ENCODE measurements at places on chromosomes 7 and 10. TPM values are rescaled to one million over a fixed set of nuclear protein-coding genes. Genes with fewer than 3 reads are reported as not detected.

The PTN gene
- 20.8 TPM for total RNA-seq

The MYH16 gene
- total RNA-seq: not detected

The AASS gene
- total RNA-seq: 33.1 TPM

The UPK3B gene
- total RNA-seq: 1.7 TPM

The TMEM184A gene
- 7.7 TPM for total RNA-seq

The GPR85 gene
- 1.9 TPM for total RNA-seq

- no peak for DNase-seq
Observed at GRCh38 chr7:135929722-135930141, 47.4 kb downstream of the MTPN start.

DNA sequence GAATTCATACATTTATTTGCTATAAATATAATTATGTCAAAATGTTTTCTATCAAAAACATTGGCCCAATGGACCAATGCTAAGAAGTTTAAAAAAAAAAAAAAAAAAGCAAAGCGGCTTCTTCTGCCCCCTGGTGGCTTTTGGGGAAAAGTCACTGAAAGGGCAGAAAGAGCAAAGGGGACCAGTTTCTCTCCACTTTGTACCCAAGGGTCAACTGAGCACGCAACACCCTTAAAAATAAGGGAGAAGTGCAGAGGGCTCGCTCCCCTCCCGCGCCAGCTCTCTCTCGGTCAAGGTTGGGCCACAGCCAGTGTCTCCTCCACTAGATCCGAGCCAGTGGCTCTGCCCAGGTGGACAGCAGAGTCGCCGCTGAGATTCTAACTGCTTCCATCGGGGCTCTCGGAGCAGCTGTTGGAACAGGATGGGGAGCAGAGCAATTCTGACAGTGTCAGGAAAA lies 136.4 kb upstream of the FGFR2 start:
- no peak for DNase-seq

GRCh38 chr7:95690367-95690947 lies 81.9 kb upstream of the DYNC1I1 start:
- DNase-seq: peak; percentile 84

- peak; percentile 82 for DNase-seq
Observed at GRCh38 chr7:77538281-77539212, 1.5 kb downstream of the PTPN12 start.

GRCh38 chr7:139541600-139542307 lies 18.3 kb downstream of the CLEC2L start:
- DNase-seq: no peak

DNA sequence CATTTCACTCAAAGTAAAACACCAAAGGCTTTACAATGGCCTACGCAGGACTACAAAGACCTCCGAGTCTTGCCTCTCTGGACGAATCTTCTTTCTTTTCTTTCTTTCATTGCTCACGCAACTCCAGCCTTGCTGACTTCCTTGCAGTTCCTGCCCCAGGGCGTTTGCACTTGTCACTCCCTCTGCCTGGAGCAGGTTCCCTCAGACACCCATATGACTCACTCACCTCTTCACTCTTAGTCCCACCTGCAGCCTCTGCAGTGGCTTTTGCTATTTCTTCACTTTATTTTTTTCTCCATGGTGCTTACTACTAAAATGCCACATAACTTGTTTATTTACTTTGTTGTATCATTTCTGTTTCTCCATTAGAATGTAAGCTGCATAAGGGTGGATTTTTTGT lies 33.1 kb downstream of the GHRHR start:
- DNase-seq: no peak

DNA sequence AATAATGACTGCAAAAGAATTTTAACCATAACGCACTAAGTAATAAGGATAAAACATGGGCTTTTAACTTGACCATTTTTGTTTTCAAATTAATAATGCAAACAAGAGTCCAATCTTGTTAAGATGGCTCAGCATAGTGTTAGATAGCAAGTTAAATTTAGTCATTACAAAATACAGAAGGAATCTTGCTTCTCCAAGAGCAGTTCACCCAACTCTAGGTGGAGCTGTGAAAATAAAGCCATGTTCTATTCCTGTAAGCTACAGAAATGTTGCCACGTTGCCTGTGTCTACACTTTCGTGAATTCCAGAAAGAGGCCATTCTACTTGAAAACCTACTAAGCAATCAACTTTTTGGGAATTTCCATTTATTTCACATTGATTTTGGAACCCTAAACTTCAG lies 191.9 kb downstream of the SFMBT2 start:
- no peak for DNase-seq

DNA sequence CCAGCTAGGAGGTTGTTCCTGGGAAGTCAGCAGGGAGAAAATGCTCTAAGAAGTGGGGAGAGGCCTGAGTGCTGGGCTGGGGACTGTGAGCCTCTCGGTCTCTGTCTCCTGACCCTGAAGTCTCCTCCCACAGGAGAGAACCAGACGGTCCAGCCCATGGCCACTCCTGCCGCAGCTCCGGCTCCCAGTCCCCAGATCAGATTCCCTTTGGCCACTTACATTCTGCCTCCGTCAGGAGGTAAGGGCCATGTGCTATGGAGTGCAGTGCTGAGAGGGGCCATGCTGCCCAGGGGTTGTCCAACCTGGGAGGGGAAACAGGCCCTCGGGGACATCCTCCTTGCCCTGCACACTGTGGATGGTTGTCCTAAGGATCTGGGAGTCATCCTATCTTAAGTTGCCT lies 21.3 kb upstream of the ZNF467 start:
- no peak for DNase-seq

GRCh38 chr10:117216611-117217195 lies 19.4 kb downstream of the KCNK18 start:
- peak; percentile 47 for DNase-seq

- DNase-seq: no peak
Observed at GRCh38 chr10:86169066-86169465, 197.5 kb downstream of the GRID1 start.

DNA sequence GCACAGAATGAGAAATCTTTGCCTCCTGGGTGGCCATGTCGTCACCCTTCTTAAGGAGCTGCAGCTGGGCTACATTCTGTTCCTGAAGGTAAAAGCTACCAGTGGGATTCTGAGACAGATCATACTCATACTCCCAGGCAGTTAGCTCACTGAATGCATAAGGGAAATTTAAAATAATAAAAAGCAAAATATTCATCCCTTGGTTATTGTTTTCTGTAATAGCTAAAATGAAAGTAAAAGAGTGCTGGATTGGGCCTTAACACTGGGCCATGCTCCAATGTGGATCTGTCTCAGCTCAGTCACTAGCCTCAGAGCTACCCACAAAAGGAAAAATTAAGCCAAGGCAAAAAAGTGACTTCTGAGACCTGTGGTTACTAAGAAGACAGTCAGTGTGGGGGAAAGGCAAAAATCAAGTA lies 8.9 kb upstream of the DYNC2I1 start:
- no peak for DNase-seq

DNA sequence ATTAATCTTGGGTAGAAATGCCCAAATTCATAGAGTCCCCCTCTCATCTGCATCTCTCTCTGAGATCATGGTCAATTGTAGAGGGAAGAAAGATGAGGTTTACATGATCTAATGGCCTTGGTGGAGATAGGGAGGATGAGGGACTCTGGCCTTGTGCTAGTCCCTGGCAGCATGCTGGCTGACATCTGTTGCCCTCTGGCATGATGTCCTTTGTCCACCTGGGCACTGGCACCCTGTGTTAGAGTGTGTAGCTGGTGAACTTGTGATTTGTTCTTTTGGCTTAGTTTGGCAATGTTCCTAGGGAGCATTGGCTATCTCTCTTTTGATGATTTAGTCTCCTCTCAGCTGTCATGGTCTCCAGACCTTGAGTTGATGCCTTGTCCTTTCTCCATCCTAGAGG lies 103.2 kb downstream of the DYNC1I1 start:
- no peak for DNase-seq

DNA sequence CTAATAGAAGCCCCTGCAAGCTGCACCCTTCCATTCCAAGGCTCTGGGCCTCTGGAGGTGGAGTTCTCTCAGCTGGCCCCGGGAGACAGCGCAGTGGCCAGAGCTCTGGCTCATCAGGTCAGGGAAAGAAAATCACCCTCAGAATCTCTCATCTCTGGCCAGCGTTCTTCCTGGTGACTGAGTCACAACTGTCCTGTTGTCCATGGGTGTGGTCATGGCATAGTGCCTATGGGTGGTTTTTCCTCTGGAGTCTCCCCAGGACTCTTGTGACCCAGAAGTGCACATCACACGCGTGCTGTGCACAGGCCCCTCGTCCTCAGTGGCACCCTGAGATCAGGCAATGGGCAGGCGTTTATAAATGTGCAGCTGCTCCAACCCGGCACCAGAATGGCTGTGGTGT lies 27.4 kb upstream of the FXYD4 start:
- DNase-seq: no peak
